Activated CD4-positive, alpha-beta memory T cell treated with anti-CD3 and anti-CD28 coated beads for 36 hours (primary cell): ENCODE measurements at places on chromosomes 4 and X. TPM values are rescaled to one million over a fixed set of nuclear protein-coding genes. Genes with fewer than 3 reads are reported as not detected.

The MUC7 gene
- total RNA-seq, result not detected

- DNase-seq, result no peak
Observed at GRCh38 chr4:33054656-33055196, 2334.6 kb downstream of the PCDH7 start.

DNA sequence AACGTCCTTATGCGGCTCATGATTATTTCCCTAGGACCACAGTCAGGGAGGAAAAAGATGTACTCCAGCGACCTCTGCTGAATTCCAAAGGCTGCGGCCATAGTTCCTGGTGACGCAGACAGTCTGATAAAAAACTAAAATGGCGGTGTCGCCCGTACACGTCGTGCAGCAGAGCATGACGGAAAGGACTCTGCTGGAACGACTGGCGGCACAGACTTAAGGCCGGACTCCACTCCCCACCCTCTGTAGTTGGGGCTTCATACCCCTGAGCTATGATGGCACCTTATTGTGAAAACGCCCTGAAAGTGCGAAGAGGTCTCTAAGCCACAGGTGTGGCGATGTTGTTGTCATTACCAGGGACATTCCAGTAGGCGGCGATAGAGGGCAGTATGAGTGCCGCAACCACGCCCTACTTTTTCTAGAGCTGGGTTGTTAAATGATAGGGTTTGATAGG, 90.0 kb upstream of the EDA2R start:
- peak; percentile 58 for DNase-seq

DNA sequence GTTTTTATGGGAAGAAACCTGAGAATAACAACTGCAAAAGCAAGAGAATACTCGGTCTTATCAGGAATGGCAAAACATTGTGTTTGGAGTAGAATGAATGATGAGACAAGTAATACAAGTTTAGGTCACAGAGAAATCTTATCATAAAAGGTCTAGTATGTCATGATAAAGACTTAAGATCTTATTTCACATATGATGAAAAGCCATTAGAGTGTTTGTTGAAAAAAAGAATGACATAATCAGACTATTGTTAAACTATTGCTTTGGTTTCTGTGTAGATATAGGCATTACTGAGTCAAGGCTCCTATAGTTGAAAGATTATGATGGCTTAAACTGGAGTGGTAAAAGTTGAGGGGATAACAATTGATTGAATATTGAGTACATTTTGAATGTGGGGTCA, 603.6 kb downstream of the CCSER1 start:
- DNase-seq, result no peak

GRCh38 chr4:126475730-126476129, 1157.0 kb upstream of the INTU start:
- DNase-seq, result no peak

The PCDH10 gene
- total RNA-seq, result not detected

The ERCC6L gene
- 10.5 TPM for total RNA-seq

The NKX3-2 gene
- not detected for total RNA-seq

- no peak for DNase-seq
Observed at GRCh38 chrX:39935411-39936064, 162.2 kb downstream of the BCOR start.

DNA sequence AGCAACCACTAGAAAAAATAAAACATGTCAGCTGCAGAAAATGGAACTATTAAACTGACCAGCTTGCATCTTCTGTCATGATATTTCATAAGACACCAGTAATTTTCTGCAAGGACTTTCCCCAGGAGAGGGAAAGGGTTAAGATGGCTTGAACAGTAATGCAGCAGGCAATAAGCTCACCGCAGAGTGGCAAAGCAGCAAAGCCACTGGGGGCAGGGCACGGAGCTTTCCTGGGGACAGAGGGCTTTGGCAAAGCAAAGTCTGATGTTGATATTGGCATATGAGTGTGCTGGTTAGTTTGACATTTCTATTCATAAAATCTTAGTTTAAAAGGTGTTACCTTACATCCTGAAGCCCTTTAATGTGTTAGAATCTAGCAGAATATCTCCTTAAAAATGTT, 55.1 kb upstream of the NAP1L5 start:
- no peak for DNase-seq

The SLITRK4 gene
- total RNA-seq, result not detected

DNA sequence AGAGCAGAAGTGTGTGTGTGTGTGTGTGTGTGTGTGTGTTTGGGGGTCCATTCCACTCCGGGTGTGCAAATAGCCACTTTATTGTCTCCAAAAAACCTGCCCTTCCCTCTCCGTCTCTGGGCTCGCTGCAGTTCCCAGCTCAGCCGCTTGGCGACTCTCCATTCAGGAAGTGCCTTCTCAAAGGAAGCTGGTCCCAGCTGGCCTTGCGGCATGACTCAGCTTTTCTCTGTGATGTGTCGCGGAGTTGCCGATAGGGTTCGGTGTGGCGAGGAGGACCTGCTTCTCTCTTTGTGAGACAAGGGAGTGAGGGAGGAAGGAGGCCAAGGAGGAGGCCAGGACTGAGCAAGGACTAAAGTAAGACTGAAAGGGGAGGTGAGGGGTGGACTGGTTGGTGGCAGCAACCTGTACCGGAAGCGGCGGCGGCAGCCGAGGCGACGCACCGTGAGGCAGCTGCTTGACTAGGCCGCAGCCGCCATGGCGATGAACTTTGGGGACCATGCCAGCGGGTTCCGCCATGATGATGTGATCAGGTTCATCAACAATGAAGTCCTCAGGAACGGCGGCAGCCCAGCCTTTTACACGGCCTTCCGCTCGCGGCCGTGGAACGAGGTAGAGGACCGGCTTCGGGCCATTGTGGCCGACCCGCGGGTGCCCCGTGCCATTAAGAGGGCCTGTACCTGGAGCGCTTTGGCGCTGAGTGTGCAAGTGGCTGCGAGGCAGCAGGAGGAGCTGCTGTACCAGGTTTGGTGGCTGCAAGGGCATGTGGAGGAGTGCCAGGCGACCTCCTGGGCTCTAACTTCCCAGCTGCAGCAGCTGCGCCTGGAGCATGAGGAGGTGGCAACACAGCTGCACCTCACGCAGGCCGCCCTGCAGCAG, at the start of gene TEX13C:
TSS of gene TEX13C (plus strand) at position 226 of the 876 bp plus-strand sequence. CDS start at position 475, 249 bp downstream.
- no peak for DNase-seq

- no peak for DNase-seq
Observed at GRCh38 chr4:185352202-185352601, 43.5 kb downstream of the LRP2BP start.

GRCh38 chr4:36399762-36400353, 118.4 kb downstream of the DTHD1 start:
- peak; percentile 61 for DNase-seq

- DNase-seq, result no peak
Observed at GRCh38 chrX:22278375-22278774, 5.7 kb downstream of the CBLL2 start.

GRCh38 chrX:41142130-41142910, 57.1 kb downstream of the USP9X start:
- DNase-seq, result no peak

The GAGE12E gene
- total RNA-seq, result not detected

GRCh38 chr4:21960793-21961192, 12.2 kb upstream of the KCNIP4 start:
- DNase-seq, result no peak

The XAGE1A gene
- not detected for total RNA-seq

The CABS1 gene
- not detected for total RNA-seq

DNA sequence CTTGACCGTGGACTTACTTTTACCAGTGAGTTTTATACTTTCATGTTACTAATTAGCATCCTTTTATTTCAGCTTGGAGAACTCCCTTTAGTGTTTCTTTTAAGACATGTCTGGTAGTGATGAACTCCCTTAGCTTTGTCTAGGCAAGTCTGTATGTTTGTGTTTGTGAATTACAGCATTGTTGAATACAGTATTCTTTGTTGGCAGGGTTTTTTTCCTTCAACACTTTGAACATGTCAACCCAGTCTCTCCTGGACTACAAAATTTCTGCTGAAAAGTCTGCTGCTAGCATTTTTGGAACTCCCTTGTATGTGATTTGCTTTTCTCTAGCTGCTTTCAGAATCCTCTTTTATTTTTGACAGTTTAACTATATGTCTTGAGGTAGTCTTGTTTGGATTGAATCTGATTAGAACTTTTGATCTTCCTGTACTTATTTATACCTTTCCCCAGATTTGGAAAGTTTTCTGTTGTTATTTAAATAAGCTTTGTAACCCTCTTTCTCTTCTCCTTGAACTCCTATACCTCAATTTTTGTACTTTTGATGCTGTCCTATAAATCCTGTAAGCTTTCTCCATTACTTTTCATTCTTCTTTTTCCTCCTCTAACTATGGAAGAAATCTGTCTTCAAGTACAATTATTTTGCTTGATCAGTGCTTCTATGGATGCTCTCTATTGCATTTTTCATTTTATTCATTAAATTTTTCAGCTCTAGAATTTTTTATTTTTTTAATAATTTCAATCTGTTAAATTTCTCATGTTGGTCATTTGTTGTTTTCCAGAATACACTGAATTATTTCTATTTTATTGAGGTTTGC, 14.1 kb downstream of the PAPSS1 start:
- DNase-seq, result no peak

GRCh38 chr4:152509595-152510225, 26.2 kb downstream of the FBXW7 start:
- no peak for DNase-seq

The TLR2 gene
- 1.3 TPM for total RNA-seq

DNA sequence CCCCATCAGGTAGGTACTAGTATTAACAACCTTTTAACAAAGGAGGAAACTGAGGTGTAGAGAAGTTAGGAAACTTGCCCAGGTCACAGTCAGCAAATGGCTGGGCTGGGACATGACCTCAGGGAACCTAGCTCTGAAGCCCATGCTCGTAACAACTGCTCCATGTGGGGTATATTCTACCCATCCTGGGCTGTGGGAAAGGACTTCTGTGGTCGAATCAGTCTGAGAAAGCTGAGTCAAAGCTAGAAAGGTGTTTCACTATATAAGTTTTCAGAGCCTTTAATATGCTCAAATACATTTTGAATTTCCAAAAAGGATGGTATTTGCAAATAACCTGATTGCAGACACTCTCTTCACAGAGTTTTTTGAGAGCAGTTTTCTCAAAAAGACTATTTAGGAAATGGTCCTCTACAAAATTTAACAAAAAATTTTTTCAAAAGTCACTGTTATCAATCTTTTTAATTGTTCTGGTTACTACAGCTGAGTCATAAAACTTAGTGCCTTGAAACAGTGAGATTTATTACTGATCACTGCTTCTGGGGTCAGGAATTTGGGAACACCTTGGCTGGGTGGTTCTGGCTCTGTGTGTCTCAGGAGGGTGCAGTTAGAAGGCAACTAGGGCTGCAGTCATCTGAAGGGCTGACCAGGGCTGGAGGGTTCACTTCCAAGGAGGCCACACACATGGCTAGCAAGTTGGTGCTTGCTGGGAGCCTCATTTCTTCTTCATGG, 53.6 kb downstream of the NSG1 start:
- DNase-seq, result no peak

DNA sequence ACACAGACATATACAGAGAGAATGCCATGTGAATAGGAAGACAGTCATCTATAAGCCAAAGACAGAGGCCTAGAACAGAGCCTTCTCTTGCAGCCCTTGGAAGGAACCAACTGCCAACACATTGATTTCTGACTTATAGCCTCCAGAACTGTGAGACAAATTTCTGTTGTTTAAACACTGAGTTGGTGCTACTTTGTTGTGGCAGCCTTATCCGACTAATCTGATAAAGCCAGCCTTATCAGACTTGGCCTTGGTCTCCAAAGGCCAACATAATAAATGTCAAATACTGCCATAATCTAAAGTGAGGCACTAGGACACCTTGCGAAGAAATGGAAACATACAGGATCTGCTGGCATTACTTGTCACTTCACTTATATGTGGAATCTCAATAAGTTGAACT, 24.3 kb upstream of the PRDX4 start:
- DNase-seq, result no peak

- no peak for DNase-seq
Observed at GRCh38 chrX:6793000-6793399, 258.1 kb upstream of the VCX3A start.

The CXCL1 gene
- not detected for total RNA-seq

The RBMXL3 gene
- total RNA-seq, result not detected

DNA sequence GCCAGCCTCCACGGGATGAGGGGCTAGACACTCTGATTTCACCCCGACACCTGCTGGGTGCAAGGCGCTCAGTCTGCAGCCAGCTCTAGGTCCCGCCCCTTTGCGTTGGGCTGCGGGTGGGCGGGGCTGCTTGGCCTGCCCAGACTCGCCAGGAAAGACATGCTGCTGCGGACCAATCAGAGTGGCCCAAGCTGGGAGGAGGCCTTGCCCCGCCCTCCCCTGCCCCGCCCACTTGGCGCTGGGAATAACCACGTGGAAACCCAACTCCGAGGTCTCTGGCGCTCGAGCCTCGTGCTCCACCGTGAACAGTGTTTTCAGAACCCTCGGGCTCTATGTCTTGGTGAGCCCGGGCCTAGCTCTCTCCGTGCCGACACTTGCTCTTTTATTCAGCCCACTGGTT, 5.3 kb upstream of the VMA21 start:
- DNase-seq, result no peak

The SSX3 gene
- not detected for total RNA-seq

DNA sequence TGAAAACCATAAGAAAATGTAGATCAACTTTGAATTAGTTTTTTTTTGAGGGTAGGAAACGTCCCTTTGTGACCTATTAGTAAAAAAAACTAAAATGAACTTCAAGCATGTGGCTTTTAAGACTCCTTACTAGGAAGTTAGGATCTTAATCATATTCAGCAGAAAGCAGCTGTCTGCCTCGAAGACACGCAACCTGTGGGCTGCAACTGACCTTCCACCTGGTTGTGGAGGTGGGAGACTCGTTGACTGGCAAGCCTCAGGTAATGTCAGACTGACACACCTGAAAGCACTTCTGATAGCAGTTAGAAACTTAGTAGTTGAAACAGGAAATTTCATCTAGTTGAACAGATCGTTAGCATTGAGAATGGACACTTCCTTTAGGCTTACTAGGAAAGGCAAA, 37.4 kb downstream of the CCNG2 start:
- peak; percentile 14 for DNase-seq

DNA sequence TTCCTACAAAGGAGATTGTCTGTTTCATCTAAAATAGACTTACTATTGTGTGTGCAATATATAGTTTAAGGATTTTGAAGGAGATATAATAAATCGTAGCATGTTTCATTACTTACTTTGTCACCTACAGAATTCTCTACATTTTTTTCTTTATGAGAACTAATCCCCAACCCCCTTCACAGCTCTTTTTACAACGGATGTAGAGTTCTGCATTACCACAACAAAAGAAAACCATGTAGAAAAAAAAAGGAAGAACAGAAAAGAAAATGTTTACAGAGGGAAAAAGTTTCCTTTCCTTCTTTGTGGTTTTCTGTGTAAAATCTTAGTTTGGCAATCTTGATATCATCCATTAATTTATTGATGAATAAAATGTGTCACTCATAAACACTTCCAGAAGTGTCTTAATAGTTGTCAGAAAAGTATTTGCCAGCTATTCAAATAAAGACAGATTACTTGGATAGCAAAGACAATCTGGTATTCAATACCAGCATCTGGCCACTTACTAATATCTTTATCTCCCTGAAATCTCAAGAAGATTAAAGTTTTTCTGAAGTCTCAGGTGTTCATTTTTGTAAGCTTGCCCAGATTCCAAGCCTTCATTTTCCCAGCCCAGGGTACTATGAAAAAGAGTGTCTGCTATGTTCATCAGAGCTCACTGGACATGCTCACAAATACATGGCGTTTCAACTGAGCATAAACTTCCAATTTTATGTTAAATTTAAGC, 806.8 kb downstream of the PCDH19 start:
- DNase-seq, result no peak
